Left lobe of liver (tissue), 2 donors: ENCODE measurements at places on chromosomes 2 and 18. TPM values are rescaled to one million over a fixed set of nuclear protein-coding genes. Genes with fewer than 3 reads are reported as not detected.

The PLEK gene
- total RNA-seq, result 2.9 TPM

The DNMT3A gene
- total RNA-seq, result 8.3 TPM

The ZNF804A gene
- total RNA-seq, result not detected

The GRHL1 gene
- total RNA-seq, result 4.7 TPM

The FKBP7 gene
- total RNA-seq, result 3.4 TPM

The UGT1A3 gene
- 52.8 TPM for total RNA-seq

The ARHGAP28 gene
- 0.68 TPM for total RNA-seq

The SLC4A3 gene
- total RNA-seq, result 0.20 TPM

The TTC21B gene
- total RNA-seq, result 6.2 TPM

The FAM110C gene
- total RNA-seq, result 6.7 TPM

The IL1B gene
- total RNA-seq, result not detected

The EN1 gene
- not detected for total RNA-seq

The ORMDL1 gene
- total RNA-seq, result 19.7 TPM

The TMEM198 gene
- 2.1 TPM for total RNA-seq

The NDUFV2 gene
- total RNA-seq, result 151 TPM

The RTP5 gene
- not detected for total RNA-seq
